ENCODE measurements at places on chromosomes 1 and 21.

DNA sequence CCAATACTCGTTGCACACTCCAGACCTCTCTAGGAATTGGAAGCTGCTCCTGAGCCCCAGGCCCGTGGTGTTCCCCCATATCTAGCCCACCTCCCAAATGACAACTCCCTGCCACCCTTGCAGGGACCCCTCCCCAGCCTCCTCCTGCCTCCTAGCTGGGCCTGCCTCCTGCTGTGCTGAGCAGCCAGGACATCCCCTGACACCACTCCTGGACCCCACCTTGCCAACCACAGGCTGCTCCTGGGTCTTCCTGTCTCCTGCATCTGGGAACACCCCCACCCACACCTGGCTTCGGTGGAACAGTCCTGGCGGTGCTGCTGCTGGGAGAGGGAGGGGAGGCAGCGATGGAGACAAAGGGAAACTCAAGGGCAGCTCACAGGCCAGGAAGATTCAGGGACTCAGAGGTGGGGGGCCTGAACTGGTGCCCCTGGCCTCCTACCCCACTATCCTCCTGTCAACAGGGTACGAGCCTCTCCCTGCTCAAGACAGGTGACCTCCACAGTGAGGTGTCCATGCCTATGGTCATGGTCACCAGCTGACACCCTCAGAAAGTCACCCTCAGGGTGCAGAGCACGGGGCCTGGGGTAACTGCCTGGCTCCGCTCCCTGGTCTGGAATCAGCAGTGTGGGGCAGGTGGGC lies 81.2 kb downstream of the RIPK4 start:
- no peak for DNase-seq

- DNase-seq, result no peak
Measured at GRCh38 chr1:50430010-50430405, 6.8 kb upstream of the DMRTA2 start.

- DNase-seq, result no peak
Measured at GRCh38 chr1:203097001-203097400, 11.2 kb upstream of the MYOG start.

GRCh38 chr1:20211511-20211931 lies 25.2 kb upstream of the PLA2G2C start:
- no peak for DNase-seq

DNA sequence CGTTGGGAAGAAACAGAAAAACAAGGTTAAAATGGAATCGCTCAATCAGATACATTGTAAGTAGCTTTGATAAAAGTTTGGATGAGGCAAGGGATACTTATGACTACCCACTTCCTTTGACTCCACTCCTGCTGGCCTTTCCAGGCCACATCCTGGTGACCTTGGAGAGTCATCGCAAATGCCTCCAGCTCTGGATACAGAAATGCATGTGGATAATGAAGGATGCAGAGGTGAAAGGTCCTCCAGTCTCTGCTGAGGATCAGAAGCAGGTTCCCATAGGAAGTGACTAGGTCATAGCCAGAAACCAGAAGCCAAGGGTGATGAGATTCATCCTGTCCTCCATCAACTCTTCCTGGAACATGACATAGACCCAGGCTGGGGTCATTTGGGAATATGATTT lies 6.2 kb upstream of the CAMK1G start:
- DNase-seq, result no peak

DNA sequence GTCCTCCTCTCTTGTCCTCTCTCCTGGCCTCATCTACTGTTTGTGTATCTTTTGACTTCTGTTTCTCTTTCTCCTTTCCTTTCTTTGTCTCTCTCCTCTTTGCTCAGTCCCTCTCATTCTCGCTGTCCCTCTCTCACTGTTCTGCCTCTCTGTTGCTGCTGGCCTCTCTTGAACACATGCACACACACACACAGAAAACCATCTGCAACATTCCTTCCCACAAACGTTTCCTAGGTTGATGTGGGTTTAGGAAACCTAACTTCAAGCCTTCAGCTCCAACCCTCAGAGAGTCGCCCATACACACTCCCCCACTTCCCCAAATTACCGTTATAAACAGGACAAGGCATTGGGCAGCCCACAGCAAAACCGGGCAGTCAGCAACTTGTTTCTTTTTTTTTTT lies 10.9 kb upstream of the SSBP3 start:
- no peak for DNase-seq

DNA sequence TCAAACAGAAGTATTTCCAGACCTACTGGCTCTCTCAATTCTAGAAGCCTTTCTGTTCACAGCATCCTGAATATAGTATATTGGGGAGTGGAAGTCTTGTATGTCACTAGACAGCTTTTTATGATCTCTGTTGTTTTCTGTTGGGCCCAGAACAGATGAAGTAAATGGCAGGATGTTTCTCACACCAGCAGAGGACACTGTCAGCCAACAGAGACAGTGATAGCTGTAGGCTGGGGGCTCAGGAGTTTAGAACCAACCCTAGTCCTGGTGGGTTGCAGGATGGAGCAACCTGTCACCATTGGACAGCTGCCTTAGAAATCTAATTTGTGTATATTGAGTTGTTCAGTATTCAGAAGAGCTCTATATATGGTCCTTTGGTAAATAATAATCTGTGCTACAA lies 16.9 kb downstream of the AGO1 start:
- no peak for DNase-seq

DNA sequence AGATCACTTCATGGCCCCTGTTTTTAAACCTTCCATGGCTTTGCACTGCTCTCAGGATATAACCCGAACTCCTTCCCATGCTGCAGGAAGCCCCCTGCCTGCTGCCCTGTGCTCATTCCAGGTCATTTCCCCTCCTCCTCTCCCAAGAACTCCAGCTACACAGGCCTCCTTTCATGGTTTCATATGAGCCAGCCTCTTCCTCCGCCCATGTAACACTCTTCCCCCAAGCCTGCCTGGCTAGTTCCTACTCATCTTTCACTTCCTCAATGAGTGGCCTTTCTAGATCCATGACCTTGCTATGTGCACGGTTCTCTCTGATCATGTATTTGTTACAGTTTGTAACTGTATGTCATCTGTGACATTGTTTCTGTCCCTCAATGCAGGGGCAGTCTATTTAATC lies 3.1 kb upstream of the NCF2 start:
- DNase-seq, result no peak

DNA sequence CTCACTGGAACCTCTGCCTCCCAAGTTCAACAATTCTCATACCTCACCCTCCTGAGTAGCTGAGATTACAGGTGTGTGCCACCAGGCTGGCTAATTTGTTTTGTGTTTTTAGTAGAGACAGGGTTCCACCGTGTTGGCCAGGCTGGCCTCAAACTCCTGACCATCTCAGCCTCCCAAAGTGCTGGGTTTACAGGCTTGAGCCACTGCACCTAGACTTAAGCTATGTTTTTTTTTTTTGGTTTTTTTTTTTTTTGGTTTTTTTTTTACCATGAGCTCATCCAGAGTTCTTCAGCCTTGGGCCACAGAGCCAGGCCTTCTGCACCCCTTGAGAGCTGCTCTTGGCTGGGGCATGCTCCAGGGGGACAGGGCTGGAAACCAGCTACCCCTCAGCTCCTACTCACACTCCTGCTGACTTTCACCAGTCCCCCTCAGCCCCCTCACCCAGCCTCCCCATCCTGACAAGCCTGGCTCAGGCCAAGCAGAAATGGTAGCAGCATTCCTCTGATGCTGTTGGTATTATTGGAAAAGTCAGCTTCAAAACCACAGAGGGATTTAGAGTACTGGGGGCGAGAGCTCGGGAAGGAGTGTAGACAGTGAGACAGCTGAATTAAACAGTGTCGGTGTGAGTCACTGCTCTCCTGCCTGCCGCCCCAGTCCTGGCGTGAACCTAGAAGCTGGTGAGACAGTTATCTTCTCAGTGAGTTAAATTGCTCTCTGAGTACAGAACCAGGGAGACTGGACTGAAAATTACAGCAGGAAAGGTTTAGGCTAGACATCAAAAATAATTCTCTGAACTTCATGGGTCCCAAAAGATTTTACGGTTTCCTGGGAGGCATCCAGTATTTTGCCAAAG lies 63.7 kb downstream of the NAV1 start:
- DNase-seq, result no peak

DNA sequence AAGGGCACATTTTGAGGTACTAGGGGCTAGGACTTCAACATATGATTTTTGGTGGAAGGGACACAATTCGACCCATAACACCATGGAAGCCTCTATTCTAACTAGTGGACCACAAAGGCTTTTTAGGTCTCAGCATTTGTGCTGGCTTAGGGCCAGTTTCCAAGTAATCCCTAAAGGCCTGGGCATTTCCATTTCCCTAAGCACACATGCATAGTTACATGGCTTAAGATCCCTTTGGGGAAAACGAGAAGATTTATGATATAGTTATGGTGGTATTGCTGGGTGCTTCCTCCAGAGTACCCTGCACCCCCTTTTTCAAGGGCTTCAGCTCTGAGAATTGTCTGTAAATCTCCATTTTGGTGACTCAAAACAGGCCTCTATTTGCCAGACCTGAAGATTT lies 28.2 kb upstream of the TMEM54 start:
- DNase-seq, result no peak

- DNase-seq, result no peak
Measured at GRCh38 chr1:188794969-188795368, 1682.7 kb downstream of the BRINP3 start.

- no peak for DNase-seq
Measured at GRCh38 chr1:37752583-37753471, 12.1 kb downstream of the EPHA10 start.

DNA sequence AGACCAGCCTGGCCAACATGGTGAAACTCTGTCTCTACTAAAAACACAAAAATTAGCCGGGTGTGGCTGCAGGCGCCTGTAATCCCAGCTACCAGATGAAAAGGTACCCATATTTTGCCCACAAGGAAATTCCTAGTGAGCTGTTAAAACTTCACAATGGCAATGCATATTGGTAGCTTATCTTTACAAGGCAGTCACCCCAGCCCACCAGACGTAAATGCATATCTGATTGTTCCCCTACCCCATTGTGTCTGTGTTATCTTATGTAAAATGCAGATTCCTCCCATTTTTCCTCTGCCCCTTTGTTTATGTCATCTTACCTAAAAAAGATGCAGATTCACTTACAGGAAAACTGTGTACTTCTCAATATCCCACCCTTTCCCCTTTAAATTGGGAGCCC lies 103.1 kb upstream of the SLC2A1 start:
- DNase-seq, result no peak
